ENCODE measurements at places on chromosomes 13 and 19.

DNA sequence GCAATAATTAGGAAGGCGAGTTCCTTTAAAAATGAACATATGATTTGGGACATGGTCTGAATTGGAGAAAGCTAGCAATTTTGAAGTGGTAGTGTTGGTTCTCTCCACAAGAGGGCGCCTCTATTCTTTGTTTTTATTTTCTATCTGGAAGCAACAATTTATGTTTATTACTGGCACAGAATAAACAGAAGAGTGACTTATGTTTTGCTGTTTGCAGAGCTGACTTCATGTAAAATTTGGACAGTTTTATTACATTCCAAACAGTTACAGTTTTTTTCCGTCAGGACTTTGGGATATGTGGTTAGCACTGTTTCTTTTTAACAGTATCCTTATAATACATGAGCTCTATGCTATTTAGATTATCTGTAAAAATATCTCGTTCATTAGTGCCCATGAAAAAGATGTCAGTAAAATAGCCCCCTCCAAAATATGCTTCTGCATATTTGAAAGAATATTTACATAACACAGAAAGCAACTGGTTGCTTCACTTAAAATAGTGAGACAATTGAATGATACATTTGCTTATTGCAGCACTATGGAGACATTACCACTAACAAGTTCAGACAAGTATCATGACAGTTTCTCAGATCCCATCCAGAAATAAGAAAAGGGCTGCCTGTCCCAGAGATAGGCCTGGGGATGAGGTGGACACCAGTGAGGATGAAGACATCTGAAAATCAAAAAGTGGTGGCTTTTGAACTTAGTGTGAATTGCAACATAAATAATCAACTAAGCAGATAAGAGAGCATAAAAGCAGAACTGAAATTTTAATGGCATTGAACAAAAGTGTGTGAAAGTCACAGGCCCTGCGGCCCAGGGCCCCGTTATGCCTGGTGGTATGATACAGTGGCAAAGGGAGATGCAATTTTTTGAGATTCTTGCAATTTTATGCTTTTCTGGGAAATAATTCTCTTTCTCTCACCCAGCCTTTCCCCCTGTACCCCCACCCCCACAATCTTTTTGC, 32.3 kb upstream of the FGF9 start:
- DNase-seq = no peak

GRCh38 chr19:56333506-56333905, 18.9 kb upstream of the ZSCAN5A start:
- DNase-seq = peak; percentile 41

- DNase-seq = no peak
Measured at GRCh38 chr19:18675779-18676178, 7.7 kb upstream of the CRTC1 start.

DNA sequence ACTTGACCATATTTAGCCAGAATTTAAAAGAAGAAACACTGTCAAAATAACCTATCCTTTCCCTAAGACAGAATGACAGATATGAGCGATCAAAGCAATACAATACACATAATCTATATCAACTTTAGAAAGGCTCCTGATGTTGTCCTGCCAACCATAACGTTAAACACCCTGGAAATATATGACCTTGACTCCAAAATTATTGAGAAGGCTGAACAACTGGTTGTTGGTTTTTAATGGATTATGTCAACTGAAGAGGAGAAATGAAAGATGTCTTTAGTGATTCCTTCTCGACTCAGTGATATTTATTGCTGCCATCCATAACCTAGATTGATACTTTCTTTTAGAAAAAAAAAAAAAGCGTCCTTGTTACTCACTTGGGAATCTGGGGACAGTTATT, 957.2 kb downstream of the SLITRK1 start:
- no peak for DNase-seq

DNA sequence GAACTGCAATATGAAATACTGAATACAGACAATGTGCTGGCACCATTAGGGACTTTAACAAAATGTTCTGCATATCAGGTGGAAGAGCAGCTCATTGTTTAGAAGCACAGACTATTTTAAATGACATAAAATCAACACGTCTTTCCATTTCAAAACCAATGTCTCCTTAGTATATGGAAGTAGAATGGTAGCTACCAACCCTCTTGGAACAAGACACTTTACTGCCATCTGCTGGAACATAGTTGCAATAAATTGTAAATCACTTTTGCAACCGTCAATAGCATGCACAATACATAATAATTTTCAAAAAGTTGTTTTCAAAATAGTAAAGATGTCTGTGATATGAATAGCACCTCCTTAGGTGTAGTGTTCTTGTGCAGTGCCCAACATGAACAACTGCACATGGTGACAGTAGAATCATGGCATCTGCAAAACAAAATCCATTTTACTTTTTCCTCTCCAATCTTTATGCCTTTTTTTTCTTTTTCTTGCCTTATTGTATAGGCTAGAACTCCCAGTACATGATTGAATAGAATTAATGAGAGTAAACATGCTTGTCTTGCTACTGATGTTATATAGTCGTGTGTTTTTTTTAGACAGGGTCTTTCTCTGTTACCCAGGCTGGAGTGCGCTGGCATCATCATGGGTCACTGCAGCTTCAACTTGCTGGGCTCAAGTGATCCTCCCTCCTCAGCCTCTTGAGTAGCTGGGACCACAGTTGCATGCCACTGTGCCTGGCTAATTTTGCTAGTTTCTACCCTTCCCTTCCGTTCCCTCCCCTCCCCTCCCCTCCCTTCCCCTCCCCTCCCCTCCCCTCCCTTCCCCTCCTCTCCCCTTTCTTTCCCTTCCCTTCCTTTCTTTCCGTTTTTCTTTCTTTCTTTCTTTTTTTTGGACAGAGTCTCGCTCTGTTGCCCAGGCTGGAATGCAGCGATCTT, 7.8 kb upstream of the LYPD5 start:
- DNase-seq = peak; percentile 64

- DNase-seq = peak; percentile 46
Measured at GRCh38 chr19:913080-913748, at the start of gene R3HDM4. TSS of gene R3HDM4 (minus strand) at chr19:913219. CDS start at chr19:913157, 62 bp downstream.

DNA sequence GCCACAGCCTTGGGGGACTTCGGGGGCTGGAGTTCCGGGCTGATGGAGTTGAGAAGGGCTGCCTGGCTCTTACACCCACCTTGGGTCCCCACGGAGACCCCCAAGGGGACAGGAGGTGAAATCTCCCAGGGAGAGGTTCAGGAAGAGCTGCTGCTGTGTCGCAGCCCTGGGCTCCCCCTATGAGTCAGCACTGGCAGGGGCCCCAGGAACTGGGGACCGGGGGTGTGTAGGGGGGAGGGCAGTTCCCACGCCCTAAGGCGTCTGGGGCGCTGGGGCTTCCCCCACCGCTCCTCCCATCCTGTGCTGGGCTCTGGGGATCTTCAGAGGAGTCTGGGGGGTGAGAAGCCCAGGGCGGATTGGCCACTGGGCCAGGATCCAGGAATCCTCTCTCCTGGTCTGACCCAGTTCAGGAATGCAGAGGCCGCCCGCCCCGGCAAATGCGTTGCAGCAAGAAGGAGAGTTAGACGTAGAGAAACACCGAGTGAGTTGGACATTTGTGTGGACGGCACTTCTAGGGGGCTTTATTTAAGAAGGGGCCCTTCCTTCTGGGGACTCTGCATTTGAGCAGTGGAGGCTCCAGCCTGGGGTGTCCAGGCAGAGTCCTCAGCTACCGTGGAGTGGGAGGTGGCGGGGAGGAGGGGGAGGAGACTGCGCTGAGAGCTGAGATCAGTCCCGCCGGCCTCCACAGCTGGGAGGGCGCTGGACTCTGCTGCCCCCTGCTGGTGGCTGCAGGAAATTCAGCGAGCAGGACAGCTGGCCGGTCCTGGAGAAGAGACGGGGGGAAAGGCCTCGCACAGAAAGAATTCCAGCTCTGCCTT, 15.0 kb upstream of the NANOS3 start:
- DNase-seq = peak; percentile 59

- no peak for DNase-seq
Measured at GRCh38 chr13:38346764-38347163, 2.9 kb upstream of the UFM1 start.

DNA sequence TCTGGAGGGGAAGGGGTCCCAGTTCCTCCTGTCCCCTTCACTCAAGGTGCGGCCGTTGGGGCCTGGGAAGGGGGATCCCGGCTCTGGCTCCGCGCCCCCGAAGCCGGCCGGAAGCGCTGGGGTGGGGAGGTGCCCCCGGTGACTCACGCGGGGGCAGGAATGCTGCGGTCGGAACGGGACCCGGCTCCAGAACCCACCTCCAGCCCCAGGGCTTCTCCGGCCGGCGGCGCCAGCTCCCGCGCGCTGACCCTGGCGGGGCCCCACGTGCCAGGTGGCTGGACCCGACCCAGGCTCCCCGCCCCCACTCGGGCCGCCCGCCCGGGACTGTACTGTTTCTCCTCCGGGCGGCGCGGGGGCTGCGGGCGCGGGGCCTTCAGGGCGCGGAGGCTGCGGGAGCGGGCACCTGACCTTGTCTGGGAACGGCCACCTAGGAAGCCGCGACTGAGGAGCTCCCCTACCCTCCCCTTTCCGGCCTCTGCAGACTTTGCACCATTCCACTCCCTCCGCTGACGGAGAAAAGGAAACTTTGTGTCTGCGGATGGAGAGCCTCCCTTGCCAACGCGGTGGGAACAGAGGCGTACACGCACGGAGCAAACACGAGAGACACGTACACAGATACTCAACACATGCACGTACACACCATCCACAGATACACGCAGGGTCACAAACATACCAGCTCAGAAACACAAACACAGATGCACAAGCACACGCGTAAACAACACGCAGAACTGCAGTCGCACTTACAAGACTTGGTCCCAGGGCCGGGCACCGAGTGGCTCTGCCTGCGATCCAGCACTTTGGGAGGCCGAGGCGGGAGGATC, 7.2 kb downstream of the AXL start:
- DNase-seq = no peak

GRCh38 chr19:3140667-3141038, 4.8 kb downstream of the GNA15 start:
- DNase-seq = no peak

GRCh38 chr13:97082461-97083207, 88.4 kb upstream of the OXGR1 start:
- DNase-seq = no peak

GRCh38 chr19:36771261-36772231, 1.1 kb downstream of the ZNF850 start:
- DNase-seq = no peak

DNA sequence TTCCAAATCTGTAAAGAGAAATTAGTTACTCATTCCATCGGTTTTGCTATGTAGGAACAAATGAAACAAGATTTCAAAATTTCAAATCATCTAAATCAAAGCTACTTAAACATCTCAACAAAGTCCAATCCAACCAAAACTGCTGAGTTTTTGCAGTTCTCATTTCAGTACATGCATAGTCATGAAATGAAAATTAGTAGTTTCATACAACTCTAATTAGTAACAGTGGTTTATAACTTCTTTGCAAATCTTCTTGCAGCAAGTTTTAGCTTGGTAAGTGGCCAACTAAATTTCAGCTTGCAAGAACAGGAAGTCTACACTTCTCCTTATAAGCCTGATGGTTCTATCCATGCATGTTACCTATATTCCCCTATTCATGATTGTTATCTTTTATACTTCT, 75.6 kb downstream of the SPRY2 start:
- no peak for DNase-seq

DNA sequence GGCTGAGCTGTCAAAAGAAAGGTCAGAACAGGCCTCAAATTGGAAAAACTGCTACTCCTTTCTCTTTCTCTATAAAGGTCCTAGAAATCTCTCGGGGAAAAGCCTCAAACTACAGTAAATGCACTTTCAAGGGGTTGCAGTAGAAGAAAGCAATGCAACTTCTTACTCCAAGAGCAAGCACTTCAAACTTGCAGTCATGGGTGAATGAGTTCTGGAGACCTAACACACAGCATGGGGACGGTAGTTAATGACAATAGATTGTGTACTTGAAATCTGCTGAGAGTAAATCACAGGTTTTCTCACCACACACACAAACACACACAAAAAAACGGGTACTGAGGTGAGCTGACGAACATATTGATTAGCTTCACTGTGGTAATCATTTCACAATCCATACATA, 11.8 kb downstream of the TUBGCP3 start:
- DNase-seq = no peak

DNA sequence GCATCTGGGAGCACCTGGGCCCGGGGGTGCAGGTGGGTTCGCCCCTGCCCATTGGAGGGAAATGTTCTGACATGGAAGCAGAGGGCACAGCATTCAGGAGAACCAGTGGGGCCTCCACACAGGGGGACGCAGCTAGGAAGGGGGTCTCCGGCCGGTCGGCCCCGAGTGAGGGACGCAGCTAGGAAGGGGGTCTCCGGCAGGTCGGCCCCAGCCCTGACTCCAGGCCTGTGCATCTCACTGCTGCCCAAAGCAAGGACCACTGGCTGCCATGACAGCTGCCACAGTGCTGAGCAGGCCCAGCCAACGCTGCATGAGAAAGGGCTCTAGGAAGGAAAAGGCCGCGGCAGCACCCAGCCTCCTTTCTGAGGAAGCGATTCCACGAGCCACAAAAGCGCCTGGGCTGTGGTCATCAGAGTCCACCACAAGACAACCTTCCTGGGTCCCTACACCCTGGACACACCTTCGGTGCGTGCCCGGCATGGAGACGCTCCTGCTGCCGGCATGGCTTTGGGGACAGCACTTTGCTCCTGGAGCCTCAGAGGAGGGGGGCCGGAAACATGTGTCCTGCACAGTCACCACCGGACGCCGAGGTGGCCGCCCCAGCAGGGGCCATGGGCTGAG, 9.7 kb downstream of the RASA3 start:
- DNase-seq = no peak

- DNase-seq = no peak
Measured at GRCh38 chr13:49641801-49642291, 13.5 kb downstream of the ARL11 start.

DNA sequence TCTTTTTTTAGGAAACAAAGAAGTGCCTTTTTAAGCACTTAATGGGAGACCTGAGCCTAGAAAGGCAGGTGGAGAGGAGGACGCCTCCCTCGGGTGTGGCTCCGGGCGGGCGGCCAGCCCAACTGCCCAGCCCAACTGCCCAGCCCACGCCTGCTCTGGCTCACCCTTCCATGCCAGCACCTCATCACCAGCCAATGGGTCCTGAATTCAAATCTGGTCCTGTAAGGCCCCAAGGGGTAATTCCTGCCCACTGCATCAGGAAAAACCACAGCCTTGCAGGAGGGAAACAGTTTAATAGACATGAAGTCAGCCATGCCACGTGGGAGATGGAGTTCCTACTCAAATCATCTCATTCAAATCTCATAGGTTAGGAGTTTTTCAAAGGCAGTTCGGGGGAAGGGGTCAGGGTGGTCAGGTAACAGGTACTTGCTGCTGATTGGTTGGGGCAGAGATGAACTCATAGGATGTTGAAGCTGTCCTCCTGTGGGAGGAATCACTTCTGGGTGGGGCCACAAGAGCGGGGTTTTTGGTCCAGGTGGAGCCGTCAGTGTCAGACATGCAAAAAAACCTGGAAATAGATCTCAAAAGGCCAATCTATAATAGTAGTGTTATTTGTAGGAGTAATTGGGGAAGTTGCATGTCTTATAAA, 64.9 kb downstream of the HSPH1 start:
- no peak for DNase-seq

DNA sequence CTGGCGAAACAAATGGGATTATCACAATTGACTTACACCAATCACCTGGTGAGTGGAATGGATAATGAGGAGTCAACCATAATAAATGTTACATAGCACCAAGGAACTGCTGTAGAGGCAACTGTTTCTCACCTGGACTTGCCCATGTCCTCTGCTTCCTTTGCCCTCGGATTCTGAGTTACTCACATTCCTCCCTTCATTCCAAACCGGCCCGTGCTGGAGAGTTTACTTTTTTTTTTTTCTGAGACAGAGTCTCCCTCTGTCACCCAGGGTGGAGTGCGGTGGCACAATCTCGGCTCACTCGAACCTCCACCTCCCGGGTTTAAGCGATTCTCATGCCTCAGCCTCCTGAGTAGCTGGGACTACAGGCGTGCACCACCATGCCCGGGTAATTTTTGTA, 41.5 kb upstream of the TSC22D1 start:
- DNase-seq = no peak

All from NCI-H2171 treated with DMSO at 0.1 percent for 48 hours (cell line).